ENCODE measurements at places on chromosomes 2 and 18.

GRCh38 chr2:126658905-126659561, 3.1 kb downstream of the GYPC start:
- no peak for DNase-seq

GRCh38 chr18:35842536-35842935, 129.9 kb upstream of the RMP24 start:
- DNase-seq: no peak

DNA sequence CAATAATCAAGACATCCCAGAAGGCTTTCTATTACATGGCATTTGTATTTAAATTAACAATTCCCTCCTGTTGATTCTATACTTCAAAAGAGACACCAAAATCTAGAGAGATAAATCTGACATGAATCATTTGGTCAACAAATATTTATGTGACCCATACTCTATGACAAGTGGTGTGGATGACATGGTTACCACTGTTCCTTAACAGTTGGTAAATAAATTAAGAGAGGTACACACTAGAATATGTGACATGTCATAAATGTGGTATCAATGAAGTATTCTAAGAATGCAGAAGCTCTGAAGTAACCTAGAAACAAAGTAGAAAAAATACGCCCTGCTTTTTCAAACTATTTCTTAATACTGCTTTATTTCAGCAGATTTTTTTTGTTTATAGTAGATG, 255.4 kb downstream of the EXOC6B start:
- no peak for DNase-seq

- DNase-seq: peak; percentile 47
Measured at GRCh38 chr2:100422320-100423055, 5.0 kb upstream of the CHST10 start.

DNA sequence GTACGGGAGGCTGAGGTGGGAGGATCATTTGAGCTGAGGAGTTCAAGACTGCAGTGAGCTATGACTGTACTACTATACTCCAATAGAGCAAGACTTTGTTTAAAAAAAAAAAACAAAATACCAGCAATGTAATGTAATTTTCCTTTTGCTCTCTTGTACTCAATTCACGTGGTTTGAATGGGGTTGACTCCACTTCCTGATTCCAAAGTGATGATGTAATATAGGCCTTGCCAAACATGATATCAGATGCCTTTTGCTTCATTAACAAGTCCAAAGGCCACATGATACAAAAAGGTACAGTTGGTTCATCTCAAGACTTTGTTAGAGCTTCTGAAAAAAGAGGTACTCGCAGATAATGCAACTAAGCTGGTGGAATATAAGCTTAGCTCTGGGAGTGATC, 321.8 kb downstream of the ZEB2 start:
- DNase-seq: peak; percentile 80

GRCh38 chr2:197538412-197538811, 22.5 kb downstream of the MOB4 start:
- no peak for DNase-seq

GRCh38 chr18:62897153-62897552, 181.8 kb downstream of the PHLPP1 start:
- peak; percentile 85 for DNase-seq

DNA sequence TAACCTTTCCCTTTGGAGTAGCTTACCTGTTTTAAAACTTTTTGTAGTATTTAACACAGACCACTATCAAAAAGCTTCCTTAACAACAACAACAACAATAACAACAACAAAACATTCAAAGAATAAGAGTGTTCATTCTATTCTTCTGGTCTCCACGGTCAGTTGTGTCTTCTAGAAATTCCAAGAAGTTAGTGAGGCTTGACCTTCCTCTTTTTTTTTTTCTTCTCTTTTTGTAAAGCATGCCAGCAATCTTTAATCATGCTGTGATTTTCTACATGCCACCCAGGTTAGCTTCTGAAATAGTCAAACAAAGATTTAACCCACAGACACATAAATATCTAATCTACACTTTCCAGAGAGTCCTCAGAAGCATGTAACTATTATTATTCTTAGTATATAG, 28.4 kb upstream of the KLHL14 start:
- DNase-seq: no peak

DNA sequence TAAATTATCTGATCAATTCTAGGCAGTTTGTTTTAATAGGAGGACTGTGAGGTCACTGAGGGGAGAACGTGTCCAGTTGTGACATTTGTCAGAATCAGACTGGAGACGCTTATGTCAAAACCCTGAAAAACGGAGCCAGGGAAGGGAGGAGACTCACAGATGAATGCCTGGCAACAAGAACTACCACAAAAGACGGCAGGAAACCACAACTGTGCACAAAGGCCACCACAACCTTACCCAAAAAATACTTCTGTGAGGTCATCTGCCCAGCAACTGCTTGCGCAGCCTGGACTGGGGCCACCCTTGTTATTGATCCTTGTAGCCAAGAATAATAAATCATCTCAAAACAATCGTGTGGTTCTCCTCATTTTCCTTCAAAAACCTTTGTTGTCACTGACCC, 173.0 kb upstream of the ALKAL2 start:
- no peak for DNase-seq

GRCh38 chr2:64260817-64261216, 116.6 kb upstream of the PELI1 start:
- DNase-seq: no peak

DNA sequence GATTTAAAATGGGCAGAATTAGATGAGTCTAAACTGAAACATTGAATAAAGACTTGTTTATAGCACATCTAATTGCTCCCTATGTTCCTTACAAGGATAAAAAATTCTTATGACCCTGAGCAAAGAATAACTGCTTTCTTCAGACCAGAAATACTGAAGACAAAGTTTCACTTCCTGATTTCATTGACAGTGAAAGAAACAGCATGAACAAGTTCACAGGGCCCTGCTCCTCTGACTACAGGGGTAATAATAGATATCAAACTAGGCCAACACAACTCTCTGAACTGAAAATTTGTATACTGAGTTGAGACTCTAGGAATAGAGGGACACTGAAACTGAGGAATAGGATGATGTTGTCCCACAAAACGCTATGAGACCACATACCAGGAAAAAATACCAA, 1383.3 kb upstream of the CDH2 start:
- no peak for DNase-seq

GRCh38 chr18:50494569-50494968, 65.3 kb upstream of the MAPK4 start:
- DNase-seq: no peak

DNA sequence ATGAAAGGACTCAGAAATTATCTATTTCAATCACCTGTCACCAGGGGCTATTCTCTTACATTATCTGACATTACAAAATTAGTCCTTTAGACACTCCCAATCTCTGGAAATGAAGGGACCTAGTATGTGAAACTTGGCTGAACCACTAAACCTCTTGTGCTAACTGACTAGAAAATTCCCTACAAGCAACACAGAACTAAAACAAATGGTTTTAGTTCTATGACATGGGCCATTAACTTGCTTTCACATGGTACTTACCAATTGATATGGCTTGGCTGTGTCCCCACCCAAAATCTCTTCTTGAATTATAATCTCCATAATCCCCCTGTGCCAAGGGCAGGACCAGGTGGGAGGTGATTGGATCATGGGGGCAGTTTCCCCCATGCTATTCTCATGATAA, 16.6 kb downstream of the SERPINE2 start:
- DNase-seq: no peak

- DNase-seq: peak; percentile 57
Measured at GRCh38 chr2:27379836-27380625, 503 bp downstream of the ZNF513 start.

DNA sequence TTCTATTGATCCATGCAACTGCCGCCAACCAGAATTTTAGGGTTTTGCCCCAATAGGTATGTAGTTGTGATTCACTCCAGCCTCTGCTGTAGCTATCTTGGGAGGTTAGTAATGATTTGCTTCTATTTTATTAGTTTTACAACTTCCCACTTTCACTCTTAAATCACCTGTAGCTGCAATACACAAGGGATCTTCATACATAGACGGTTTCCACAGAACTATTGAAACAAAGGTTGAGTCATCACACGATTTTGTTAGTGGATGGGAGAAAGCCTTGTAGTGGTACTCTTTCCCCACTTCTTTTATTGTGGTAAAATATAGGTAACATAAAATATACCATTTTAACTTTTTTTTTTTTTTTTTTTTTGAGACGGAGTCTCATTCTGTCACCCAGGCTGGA, 104.2 kb upstream of the SPRED2 start:
- DNase-seq: no peak

DNA sequence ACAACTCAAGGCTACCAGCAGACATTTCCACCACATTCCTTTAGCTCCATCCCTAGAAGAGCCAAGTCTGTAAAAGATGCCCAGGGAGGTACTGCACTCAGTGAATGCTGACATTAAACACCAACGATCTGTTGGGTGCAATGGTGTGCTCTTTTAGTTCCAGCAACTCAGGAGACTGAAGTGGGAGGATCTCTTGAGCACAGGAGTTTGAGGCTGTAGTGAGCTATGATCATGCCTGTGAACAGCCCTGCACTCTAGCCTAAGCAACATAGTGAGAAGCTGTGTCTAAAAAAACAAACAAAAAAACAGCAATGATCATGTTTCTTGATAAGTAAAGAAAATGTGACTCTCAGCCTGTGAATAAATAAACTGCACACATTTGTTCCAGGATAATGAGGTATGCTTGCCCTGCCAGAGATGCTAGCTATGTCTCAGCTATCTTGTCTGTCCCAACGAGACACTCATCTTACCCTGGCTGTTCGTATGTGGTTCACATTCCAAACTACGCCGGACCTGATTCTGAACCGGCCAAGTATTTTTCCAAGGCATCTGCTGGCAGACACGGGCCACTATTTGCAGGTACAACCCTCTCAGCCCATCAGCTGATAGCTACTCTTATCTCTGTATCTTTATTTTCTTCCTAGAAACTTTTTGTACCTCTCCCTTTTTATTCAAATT, 21.8 kb downstream of the TMEM182 start:
- no peak for DNase-seq
